Lower leg skin (tissue), 4 donors: ENCODE measurements at places on chromosomes 2 and 18. TPM values are rescaled to one million over a fixed set of nuclear protein-coding genes. Genes with fewer than 3 reads are reported as not detected.
A peak's percentile ranks its signal among the peaks of the same experiment; 100 is the strongest.

- DNase-seq, result peak; percentile 82
These were observed 54.0 kb downstream of the GATA6 start for GRCh38 chr18:22223254-22223964.

DNA sequence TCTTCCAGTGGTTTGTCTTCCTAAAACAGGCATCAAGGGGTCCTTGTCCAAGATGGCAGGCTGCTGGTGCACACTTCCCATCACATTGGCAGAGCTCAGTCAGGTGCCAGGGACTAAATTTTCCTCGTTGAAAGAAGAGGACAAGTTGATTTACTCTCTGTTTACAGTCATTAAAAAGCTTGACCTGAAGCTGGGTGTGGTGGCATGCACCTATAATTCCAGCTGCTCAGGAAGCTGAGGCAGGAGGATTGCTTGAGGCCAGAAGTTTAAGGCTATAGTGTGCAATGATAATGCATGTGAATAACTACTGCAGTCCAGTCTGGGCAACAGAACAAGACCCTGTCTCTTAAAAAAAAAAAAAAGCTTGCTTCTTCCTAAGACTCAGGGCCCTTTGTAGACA, 3.6 kb upstream of the PLB1 start:
- DNase-seq, result peak; percentile 45

GRCh38 chr2:101380376-101380775, 6.9 kb downstream of the CREG2 start:
- DNase-seq, result no peak

DNA sequence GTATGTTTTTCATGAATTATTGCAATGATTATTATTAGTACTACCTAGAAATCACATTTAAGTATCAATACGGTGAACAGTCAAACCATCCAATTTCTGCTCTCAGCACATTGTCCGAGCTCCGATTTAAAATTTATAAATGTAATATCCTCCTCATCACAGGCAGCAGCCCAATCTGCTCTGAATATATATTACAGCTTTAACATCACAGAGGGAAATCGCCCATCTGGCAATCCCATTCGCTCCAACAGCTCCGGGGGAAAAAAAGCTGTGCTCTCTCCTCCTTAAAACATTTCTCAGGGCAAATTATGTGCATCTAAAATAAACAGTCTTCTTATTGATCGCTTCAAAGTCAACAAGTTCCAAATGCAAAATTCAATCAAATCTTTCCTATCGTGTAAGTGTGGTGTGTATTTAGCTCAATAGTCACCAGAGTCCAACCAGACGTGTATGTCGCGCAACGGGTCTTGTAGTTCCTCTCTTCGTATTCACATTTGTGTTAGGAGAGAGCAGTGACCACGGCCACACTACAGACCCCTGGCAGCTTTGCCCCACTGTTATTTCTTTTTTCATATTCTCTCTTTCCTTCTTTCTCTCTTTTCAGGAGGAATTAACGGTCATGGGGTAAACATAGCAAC, 2.4 kb downstream of the FIGN start:
- no peak for DNase-seq

- no peak for DNase-seq
These were observed 391.9 kb downstream of the TMEM182 start for GRCh38 chr2:103153580-103154284.

The IL36G gene
- total RNA-seq, result 65.1 TPM

GRCh38 chr2:204860274-204860673, 315.0 kb downstream of the PARD3B start:
- peak; percentile 83 for DNase-seq

The UGT1A5 gene
- total RNA-seq, result 1.7 TPM

DNA sequence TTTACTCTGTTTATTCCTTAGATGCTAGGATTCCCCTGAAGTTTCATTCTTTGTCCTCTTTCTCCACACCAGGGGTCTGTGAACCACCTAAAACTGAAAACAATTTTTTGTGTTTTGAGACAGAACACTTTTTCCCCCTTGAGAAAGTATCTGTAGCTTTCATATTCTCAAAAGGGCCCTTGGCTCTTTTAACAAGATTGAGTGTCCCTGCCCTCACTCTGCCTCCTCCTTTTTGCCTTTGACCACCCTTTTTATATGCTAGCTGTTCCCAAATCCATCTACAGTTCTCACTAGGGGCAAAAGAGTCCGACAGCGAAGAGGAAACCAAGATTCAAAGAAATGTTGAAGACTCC, 883 bp upstream of the EHBP1 start:
- no peak for DNase-seq

- no peak for DNase-seq
These were observed 776 bp upstream of the SPEG start for GRCh38 chr2:219433666-219434467.

GRCh38 chr2:20015482-20016083, 3.1 kb upstream of the MATN3 start:
- DNase-seq, result no peak

- no peak for DNase-seq
These were observed 266.1 kb upstream of the SIX2 start for GRCh38 chr2:45275242-45275805.
